ENCODE measurements at places on chromosomes 12 and 14. TPM values are rescaled to one million over a fixed set of nuclear protein-coding genes. Genes with fewer than 3 reads are reported as not detected.

Gene SDR9C7
- total RNA-seq: not detected

Gene IFI27
- total RNA-seq: 98.5 TPM

Gene CMKLR1
- 7.2 TPM for total RNA-seq

Gene BRMS1L
- 14.2 TPM for total RNA-seq

Gene ACTN1
- 187 TPM for total RNA-seq

Gene LLPH
- 20.5 TPM for total RNA-seq

Gene FAM90A1
- total RNA-seq: 0.51 TPM

Gene SSPN
- 88.5 TPM for total RNA-seq

Gene VSIG10
- total RNA-seq: 6.3 TPM

Gene MYRFL
- not detected for total RNA-seq

Gene HOXC9
- total RNA-seq: not detected

Gene ENDOU
- total RNA-seq: 0.86 TPM

Gene CD163
- total RNA-seq: 216 TPM

Gene RDH12
- not detected for total RNA-seq

Gene CCDC196
- total RNA-seq: not detected

Gene SLCO1B1
- total RNA-seq: not detected

Gene KCNH3
- 1.4 TPM for total RNA-seq

Gene GLI1
- 2.9 TPM for total RNA-seq

Gene EIF2S3B
- total RNA-seq: 1.3 TPM

Gene CARMIL3
- total RNA-seq: 0.18 TPM

Gene ABCC9
- 52.5 TPM for total RNA-seq

Gene TOMM20L
- total RNA-seq: not detected

Gene NAV3
- 4.4 TPM for total RNA-seq

Gene GLIPR1L1
- total RNA-seq: not detected

Gene FSCB
- total RNA-seq: not detected

Gene TTC8
- 10.8 TPM for total RNA-seq

Gene GARIN6
- not detected for total RNA-seq

Gene GDF3
- not detected for total RNA-seq

Gene RHOJ
- total RNA-seq: 14.2 TPM

Gene SLC7A8
- 6.9 TPM for total RNA-seq

Gene IL23A
- total RNA-seq: not detected

Gene PLXNC1
- 5.1 TPM for total RNA-seq

Gene AHSA1
- 198 TPM for total RNA-seq

Gene HPD
- 1.4 TPM for total RNA-seq

Gene PPP1R1A
- total RNA-seq: 190 TPM

Gene SERPINA3
- total RNA-seq: 56.4 TPM

Gene IGF1
- 4.7 TPM for total RNA-seq

Gene PRICKLE1
- total RNA-seq: 21.9 TPM

Gene AHNAK2
- 3.5 TPM for total RNA-seq

Gene TAS2R20
- total RNA-seq: 0.54 TPM

Gene KCNH5
- not detected for total RNA-seq

Gene FOXG1
- not detected for total RNA-seq

Gene PCED1B
- total RNA-seq: 2.3 TPM

Gene TEX52
- not detected for total RNA-seq

Gene TAS2R43
- total RNA-seq: not detected

Gene EXOC3L4
- 1.1 TPM for total RNA-seq

Gene NTF3
- total RNA-seq: 0.89 TPM

Gene ACSM4
- not detected for total RNA-seq

Gene RNF212B
- not detected for total RNA-seq

Gene TPPP2
- total RNA-seq: 1.2 TPM

Gene PAX9
- total RNA-seq: not detected

Gene KRT6C
- not detected for total RNA-seq

Gene PAPLN
- total RNA-seq: 2.9 TPM
